ENCODE measurements at places on chromosomes 12 and 14. TPM values are rescaled to one million over a fixed set of nuclear protein-coding genes. Genes with fewer than 3 reads are reported as not detected.

PRB2 gene
- total RNA-seq = not detected

CREBL2 gene
- total RNA-seq = 19.5 TPM

FAM181A gene
- not detected for total RNA-seq

CYP46A1 gene
- total RNA-seq = not detected

KLHL33 gene
- not detected for total RNA-seq

DPF3 gene
- 0.07 TPM for total RNA-seq

FLVCR2 gene
- total RNA-seq = 0.68 TPM

ST8SIA1 gene
- 0.64 TPM for total RNA-seq
